Uterine smooth muscle cell (primary cell): ENCODE measurements at places on chromosomes 12 and 14. TPM values are rescaled to one million over a fixed set of nuclear protein-coding genes. Genes with fewer than 3 reads are reported as not detected.

The ADAM20 gene
- 1.00 and 1.1 TPM in 2 replicates for total RNA-seq

The PSMD9 gene
- 86.6 and 173 TPM in 2 replicates for total RNA-seq

The RD3L gene
- not detected in 2 replicates for total RNA-seq

The PROX2 gene
- total RNA-seq, result not detected in 2 replicates

The PTPRR gene
- 1.00 and 2.2 TPM in 2 replicates for total RNA-seq

The PTHLH gene
- total RNA-seq, result 0.33 and 0.62 TPM in 2 replicates

The PRR4 gene
- 1.1 and 1.4 TPM in 2 replicates for total RNA-seq

The ACADS gene
- 8.7 and 11.3 TPM in 2 replicates for total RNA-seq

The GPRC5D gene
- not detected in 2 replicates for total RNA-seq

The CMA1 gene
- total RNA-seq, result not detected in 2 replicates

The KLRC2 gene
- not detected in 2 replicates for total RNA-seq

The CD4 gene
- 0.25 TPM in 1 of 2 replicates, not detected in the other for total RNA-seq

The RNF212B gene
- total RNA-seq, result not detected in 2 replicates

The SMIM41 gene
- total RNA-seq, result 0.11 and 0.37 TPM in 2 replicates

The SLC5A8 gene
- not detected in 2 replicates for total RNA-seq

The GARIN6 gene
- total RNA-seq, result not detected in 2 replicates

The TOMM20L gene
- not detected in 2 replicates for total RNA-seq

The NANOG gene
- total RNA-seq, result not detected in 2 replicates

The MSRB3 gene
- 30.4 and 44.0 TPM in 2 replicates for total RNA-seq

The NRIP2 gene
- under 0.01 and 0.22 TPM in 2 replicates for total RNA-seq

The CKB gene
- 24.9 and 36.6 TPM in 2 replicates for total RNA-seq

The MYF6 gene
- total RNA-seq, result 0.11 TPM in 1 of 2 replicates, not detected in the other

The CLEC6A gene
- total RNA-seq, result not detected in 2 replicates

The NKX2-1 gene
- not detected in 2 replicates for total RNA-seq

The PRKD1 gene
- total RNA-seq, result 8.3 and 10.7 TPM in 2 replicates

The IQSEC3 gene
- 0.33 and 0.75 TPM in 2 replicates for total RNA-seq

The DEPDC4 gene
- 1.1 and 3.2 TPM in 2 replicates for total RNA-seq

The RPS6KA5 gene
- 2.6 and 3.2 TPM in 2 replicates for total RNA-seq

The AKAP3 gene
- 1.1 and 3.1 TPM in 2 replicates for total RNA-seq

The RARG gene
- total RNA-seq, result 20.9 and 27.1 TPM in 2 replicates

The RAB21 gene
- total RNA-seq, result 23.9 and 45.7 TPM in 2 replicates

The C12orf54 gene
- total RNA-seq, result not detected in 2 replicates
